Pericardium fibroblast (primary cell): ENCODE measurements at places on chromosomes 2 and 18. TPM values are rescaled to one million over a fixed set of nuclear protein-coding genes. Genes with fewer than 3 reads are reported as not detected.

Gene IL36RN
- not detected in 2 replicates for total RNA-seq

Gene GKN2
- not detected in 2 replicates for total RNA-seq

Gene IL1A
- total RNA-seq, result under 0.01 TPM in 1 of 2 replicates, not detected in the other

Gene VWA3B
- not detected in 2 replicates for total RNA-seq
